ENCODE measurements at places on chromosomes 5 and 9.

DNA sequence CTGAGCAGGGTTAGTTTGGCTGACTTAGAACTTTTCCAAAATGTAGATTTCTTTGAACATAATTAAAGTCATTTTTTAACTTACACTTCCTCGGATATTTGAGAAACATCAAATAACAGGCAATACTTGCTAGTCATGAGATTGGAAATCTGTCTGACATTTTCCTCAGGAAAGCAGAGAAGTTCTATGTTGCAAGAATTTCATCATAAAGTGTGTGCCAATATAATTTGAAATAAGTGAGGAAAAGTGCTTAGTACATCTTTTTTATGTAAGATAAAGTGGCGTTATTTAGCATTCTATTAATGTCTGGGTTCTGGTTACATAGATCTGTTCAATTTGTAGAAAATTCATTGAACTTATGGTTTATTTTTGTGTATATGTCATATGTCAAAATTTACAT is 48.7 kb upstream of the C5orf47 start:
- DNase-seq = no peak

DNA sequence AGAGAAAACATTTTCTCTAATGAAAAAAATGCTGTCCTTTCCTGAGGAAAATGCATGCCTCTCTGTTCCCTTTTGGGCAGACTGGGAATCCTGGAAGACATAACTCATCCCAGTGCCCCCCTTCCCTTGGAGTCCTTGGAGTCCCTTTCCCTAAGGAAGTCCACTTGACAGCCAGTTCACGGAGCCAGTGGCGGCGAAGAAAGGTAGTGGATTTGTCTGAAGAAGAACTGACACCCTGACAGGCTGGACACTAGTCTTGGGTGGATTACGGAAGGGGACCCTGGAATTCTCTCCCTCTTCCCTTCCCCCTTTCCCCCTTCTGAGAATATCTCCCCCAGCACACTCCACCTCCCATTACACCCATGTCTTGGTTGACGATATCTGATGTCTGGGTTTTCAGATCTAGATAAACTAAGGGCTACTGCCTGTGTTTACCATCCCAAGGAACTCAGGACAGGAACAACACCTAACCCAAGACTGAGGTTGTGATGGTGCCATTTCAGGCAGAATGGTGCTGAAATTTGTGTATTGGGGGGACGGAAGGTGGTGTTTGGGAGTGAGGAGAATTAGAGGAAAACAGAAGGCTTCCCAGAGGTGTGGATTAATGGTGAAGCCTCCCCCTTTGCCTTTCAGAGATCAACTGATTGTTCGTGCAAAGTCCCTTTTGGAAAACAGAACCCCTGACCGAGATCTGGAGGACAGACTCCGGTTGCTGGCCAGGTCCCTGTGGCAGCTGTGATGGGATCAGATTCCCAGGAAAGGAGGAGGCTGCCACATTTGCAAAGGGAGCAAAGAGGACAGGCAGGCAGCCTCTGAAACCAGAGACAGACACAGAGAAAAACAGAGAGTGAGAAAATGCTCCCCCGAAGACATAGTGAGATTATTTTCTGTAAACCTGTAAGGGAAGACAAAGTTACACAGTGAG is 704 bp downstream of the SPARC start:
- DNase-seq = no peak

GRCh38 chr9:88287972-88288371 is 100.3 kb upstream of the SPIN1 start:
- no peak for DNase-seq

GRCh38 chr5:143208781-143209510 is 194.5 kb downstream of the NR3C1 start:
- no peak for DNase-seq

All from stimulated activated CD8-positive, alpha-beta memory T cell treated with anti-CD3 and anti-CD28 coated beads, Interleukin-4, amount 100 ng/mL, for 1 hour (primary cell).